Dorsolateral prefrontal cortex (tissue), 122 donors: ENCODE measurements at places on chromosomes 5 and 9.

DNA sequence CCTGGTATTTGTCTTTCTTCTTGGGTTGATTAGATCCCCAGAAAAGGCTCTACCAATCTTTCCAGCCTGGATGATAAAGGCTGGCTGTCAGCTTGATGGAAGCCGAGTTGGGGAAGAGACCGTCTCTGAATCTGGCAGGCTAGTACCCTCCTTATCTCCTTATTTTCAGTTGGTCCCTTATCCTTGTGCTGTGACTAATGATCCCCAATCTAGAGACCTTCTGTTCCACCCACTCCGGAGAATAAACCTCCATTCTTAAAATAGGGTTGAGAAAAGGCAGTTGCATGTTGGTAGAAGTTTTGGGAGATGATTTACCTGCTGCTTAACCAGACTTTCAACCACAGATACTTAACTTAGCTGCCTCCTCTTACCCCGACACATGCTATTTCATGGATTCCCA, 52.3 kb downstream of the PRKACG start:
- no peak for DNase-seq

GRCh38 chr5:169563369-169563768, 20.2 kb upstream of the SPDL1 start:
- no peak for DNase-seq

DNA sequence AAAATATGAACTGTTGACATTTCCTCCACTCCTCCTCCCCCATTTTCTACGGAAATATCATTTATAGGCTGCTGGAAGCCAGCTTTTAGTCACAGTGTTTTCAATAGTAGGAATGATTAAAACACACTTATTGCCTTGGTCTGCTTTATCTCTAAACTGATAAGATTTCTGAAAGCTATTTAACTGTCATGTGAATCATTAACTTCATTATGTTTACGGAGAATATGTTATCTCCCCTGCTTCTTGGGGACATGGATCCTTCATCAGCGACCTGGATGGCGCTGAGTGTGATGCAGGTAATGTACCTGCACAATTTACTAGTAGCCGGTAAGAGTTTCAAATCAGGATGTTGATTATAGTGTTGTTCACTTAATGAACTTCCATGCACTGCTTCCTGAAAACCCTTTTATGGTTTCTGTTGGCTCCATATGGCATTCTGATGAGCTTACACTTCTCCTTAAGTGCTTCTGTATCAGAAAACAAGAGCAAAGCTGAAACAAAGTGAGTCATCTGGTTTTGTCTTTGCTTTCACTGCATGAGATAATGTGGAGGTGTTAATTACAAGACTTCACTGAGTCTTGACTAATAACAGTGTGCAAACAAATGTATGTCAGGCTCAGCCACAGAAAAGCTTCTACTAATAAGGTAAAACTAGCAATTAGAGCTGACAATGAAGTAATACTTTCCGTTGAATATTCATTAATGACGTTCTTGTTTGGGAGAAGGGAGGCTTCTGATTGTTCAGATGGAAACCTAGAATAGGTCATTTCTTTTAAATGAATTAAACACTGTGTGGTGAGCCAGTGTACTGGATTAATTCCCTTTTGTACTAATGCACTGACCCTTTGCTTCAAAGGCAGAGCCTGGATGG, 162.4 kb upstream of the ZNF608 start:
- DNase-seq: no peak

DNA sequence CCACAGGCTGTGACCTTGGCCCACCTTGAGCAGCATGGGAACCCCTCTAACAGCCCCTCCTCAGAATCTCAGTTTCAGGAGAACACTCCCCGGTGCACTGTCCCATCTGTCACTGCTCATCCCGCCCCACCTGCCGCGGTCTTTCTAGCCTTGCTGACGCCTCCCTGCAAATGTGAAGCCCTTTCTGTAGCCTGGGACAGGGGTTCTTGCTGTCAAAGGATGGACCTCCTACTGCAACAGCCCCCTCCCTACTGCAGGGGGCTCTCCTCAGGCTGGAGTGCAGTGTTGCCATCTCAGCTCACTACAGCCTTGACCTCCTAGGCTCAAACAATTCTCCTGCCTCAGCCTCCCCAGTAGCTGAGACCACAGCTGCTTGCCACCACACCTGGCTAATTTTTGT, 20.0 kb downstream of the OR2V1 start:
- DNase-seq: no peak

- no peak for DNase-seq
These were observed 10.2 kb upstream of the ST8SIA4 start for GRCh38 chr5:100913298-100913697.

- no peak for DNase-seq
These were observed 66.5 kb downstream of the JMY start for GRCh38 chr5:79302454-79302853.

DNA sequence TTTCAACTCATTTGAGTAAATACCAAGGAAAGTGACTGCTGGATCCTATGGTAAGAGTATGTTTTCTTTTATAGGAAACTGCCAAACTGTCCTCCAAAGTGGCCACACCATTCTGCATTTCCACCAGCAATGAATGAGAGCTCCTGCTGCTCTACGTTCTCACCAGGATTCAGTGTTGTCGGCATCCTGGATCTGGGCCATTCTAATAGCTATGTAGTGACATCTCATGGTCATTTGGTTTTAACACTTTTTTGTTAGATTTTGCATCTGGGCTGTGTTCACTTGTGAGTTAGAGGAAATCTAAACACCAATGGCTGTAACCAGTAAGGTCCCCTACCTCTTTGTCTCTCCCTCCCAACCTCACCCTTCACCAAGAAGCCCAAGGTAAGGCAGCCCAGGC, 115.9 kb downstream of the ATPSCKMT start:
- DNase-seq: no peak

DNA sequence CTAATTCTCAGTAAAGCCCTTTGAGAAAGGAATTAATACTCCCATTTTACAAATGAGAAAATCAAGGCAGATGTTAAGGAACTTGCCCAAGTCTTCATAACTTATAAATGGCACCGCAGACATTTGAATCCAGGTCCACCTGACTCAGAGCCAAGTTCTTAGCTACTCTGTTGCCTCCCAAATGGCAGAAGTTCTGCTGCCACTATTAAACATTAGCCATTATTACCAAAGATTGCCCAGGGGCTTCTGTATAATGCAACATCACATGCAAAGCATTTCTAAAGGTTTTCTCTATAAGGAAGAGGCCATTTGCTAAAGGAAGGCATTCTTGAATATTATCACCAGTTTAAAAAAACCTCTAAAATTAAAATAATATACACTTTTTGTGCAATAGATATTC, 28.3 kb downstream of the TPD52L3 start:
- no peak for DNase-seq

DNA sequence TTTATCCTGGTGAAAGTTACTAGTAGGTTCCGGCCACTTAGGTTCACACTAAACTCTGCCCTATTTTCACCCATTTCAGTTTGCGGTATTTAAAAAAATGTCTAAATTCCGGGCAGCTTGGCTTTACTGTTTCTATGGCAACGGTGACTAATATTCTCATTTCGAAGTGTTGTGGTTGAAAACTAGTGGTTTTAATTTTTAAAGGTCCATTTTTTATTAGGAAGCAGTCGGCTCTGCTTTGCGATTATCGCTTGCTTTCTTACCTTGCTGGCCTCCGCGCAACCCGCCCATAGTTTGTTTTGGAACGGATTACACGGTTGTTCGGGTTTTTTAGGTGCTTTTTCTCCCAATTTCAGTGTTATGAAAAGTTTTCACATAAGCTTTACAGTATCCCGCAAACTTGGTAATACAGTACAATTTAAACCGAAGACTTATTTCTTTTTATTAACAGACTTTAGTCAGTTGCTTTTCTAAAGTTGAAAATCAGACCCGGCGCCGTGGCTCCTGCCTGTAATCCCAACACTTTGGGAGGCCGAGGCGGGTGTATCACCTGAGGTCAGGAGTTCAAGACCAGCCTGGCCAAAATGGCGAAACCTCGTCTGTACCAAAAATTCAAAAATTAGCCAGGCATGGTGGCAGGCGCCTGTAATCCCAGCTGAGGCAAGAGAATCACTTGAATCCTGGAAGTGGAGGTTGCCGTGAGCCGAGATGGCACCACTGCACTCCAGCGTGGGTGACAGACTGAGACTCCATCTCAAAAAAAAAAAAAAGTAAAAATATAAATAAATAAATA, 1.6 kb downstream of the KDM4C start:
- DNase-seq: no peak

DNA sequence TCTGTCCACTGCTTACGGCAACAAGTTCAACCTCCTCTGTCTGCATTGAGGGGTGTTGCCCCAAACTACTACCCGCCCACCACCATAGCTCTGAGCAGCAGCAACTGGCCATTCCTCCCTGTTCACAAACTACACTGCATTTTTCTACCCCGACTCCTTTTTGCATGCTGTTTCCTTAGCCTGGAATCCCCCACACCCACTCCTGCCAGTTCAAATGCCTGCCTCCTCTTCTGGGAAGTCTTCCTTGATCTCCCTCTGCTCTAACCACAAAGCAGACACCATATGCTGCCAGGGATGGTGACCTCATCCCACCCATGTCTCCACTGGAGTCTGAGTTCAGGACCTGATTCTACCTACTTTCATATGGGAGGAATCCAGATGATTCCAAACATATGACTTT, 13.3 kb downstream of the ALDH1B1 start:
- DNase-seq: peak; percentile 9

DNA sequence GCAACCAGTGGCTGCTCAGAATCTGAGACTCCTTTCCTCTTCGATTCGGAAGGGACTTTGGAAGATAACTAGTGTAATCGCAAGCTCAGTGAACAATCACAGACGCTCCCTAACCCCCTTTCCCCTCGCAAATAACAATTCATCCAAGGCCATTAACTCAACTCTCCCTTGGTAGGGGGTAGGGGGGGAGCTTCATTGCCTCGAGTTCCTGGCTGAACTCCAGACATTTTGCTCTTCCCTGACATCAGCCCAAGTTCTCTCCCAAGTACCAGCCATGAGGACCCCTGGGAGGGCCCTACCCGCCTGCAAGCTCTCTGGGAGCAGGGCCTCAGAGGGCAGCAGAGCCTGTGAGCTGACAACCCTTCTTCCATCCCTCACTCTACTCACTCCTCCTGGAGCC, 8.4 kb downstream of the FAM163B start:
- no peak for DNase-seq

DNA sequence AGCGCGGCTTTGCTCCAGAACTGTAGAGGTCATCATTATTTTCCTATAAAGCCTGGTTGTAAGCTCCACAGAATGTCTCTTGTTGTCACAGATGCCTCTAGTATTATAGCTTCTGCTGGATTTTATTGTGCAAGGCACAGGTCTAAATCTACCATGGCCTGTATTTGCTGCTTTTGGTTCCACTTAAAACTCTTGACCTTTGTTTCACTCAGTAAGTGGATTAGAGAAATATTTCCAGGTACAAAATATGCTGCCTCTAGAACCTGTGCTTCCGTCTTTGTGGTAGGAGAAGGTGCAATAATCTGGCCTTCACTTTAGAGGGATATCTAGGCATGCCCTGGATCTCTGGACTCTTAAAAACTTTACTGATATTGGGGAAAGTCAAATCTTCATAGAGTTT, 476.6 kb upstream of the CD180 start:
- no peak for DNase-seq

GRCh38 chr5:170630711-170631141, 126.9 kb downstream of the KCNIP1 start:
- no peak for DNase-seq

DNA sequence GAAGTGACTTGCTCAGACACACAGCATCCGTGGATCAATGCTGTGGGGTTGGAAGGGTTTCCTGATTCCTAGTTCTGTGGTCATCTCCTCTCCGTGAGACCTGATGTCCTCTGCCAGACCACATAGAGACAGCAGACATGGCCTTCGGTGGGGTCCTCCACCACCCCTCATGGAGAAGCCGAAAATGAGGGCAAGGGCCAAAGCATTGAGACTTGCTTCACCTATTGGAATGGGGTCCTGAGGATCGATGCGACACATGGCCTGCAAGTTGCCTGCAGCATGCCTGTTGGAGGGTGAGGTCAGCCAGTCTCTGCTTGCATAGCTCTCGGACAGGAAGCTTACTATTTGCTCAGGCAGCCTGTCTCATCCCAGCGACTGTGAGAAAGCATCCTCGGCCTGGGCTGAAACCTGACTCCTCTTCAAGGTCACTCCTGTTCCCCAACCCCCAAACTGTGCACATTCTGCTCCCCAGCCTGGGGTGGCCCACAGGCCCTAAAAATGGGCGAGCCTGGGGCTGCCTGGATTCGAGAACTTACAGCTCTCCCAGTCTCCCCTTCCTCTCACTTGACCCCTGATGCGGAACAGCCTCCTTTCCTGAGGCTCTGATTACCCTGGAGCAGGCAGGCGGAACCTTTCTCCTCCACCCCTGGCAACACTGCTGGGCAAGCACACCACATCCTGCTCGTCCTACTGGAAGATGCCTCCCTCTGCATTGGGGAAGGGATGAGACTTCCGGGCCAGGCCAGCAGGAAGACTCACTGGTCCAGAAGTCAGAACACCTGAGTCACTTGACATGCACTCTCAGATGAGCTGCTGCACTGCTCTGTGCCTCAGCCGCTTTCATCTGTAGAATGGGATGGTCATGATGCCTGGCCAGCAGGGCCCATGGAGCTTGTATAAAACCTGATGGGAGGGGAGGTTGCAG, 186.9 kb downstream of the RGS3 start:
- no peak for DNase-seq

GRCh38 chr9:26261503-26262330, 583.5 kb upstream of the TUSC1 start:
- no peak for DNase-seq

DNA sequence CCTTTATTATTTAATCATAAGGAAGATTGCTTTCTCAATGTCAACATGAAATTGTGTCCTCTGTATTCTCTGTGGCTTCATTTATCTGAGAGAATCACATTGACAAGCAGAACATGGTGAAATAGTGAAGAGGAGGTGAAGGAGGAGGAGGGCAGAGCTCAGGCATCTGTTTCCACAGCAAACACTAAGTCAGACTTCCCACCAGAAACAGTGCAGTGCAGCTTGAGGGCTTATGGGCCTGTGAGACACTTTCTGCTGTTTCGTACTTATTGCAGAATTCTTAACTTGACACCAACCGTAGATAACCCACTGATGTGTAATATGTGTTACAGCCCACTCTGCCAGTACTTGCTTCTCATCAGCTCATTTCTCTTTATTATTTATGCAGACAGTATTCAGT, 386.3 kb downstream of the DIRAS2 start:
- no peak for DNase-seq

DNA sequence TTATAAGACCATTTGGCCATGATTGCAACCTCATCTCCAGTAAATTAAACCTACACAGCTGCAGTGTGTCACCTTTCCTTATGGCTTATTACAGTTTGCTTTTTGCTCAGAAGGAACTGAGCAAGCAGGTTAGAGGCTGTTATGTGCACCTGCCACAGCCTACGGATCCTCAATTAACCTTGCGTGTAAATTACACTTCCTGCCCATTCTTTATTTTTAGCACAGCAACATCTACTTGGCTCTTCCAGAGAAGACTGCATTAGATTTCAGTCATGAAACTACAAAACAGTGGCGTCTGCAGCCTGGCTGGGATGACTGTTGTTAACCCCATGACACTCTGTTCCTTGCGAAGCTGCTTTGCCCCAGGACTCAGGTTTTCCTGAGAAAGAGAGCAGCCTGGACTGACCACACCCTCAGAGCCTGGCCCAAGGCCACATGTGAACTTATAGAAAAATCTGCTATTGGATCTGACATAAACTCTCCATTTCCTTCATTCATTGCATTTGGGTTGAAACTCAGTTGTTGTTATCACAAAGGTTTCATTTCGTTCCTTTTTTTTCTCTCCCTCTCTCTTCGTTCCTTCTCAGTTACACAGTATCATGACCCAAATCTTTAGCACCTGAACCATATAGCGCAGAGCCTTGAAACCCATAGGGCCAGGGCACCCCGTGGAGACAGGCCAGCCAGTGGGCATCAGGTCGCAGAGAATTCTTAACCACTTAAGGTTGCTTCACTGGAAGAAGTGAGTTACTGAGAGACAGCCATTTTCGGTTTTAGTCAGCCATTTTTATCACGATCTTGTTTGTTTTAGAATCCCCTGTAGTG, 138.6 kb downstream of the PALM2AKAP2 start:
- DNase-seq: no peak
